Activated T-cell treated with anti-CD3 and anti-CD28 coated beads, Interleukin-2, amount 50 U/mL, for 24 hours (primary cell): ENCODE measurements at places on chromosomes 13 and 19.

GRCh38 chr13:112765731-112766130, 75.9 kb downstream of the ATP11A start:
- no peak for DNase-seq

- no peak for DNase-seq
Measured at GRCh38 chr13:60509601-60510386, 112.8 kb downstream of the TDRD3 start.

- DNase-seq, result no peak
Measured at GRCh38 chr13:103351035-103351828, 285.0 kb upstream of the SLC10A2 start.

DNA sequence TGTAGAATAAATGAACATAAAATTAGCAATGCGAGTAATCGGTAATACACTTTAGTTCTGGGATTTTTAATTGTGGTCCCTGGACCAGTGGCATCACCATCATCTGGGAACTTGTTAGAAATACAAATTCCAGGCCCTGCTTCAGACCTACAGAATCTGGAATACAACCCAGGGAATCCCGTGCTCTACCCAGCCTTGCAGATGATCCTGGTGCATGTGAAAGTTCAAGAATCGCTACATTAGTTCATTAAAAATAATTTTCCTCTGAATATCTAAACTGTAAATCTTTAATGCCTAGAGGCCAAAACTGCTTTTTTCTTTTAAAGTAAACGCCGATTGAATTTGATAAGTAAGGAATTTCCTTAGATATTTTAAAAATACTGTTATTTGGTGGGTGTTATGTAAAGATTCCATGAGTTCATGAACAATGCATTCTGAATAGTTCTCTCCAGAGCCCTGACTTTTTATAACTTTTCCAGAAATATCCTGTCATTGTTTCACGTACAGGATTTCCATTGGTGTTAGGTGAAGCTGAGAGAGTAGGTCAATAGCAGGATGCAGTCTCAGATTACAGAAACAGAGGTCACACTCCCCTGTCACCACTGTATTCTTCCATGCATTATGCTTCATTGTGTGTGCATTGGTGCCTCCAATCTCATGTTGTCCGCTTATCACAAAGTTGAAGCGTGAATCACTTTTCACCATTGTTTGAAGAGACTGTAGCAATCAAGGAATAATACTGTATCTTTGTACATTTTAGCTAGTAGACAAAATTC, 596.5 kb upstream of the KLF12 start:
- no peak for DNase-seq

DNA sequence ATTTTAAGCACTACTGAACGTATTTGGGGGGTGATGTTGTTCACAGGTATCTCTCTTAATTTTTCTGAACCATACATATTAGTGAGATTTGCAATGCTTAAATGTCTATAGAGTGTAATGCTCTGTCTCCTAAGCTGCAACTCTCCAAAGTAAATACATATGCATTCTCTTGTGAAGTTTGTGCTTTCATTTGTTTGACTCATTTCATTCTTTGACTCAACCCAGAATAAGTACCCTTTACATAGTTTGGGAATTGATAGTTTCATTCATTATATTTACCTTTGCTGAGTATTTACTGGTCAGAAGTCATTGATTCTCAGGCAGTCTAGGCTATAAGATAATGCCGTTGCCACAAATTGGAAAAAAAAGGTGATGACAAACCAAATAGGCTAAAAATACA, 406.9 kb downstream of the FGF9 start:
- DNase-seq, result no peak

GRCh38 chr13:98223741-98224140, 46.7 kb upstream of the RNF113B start:
- DNase-seq, result no peak

DNA sequence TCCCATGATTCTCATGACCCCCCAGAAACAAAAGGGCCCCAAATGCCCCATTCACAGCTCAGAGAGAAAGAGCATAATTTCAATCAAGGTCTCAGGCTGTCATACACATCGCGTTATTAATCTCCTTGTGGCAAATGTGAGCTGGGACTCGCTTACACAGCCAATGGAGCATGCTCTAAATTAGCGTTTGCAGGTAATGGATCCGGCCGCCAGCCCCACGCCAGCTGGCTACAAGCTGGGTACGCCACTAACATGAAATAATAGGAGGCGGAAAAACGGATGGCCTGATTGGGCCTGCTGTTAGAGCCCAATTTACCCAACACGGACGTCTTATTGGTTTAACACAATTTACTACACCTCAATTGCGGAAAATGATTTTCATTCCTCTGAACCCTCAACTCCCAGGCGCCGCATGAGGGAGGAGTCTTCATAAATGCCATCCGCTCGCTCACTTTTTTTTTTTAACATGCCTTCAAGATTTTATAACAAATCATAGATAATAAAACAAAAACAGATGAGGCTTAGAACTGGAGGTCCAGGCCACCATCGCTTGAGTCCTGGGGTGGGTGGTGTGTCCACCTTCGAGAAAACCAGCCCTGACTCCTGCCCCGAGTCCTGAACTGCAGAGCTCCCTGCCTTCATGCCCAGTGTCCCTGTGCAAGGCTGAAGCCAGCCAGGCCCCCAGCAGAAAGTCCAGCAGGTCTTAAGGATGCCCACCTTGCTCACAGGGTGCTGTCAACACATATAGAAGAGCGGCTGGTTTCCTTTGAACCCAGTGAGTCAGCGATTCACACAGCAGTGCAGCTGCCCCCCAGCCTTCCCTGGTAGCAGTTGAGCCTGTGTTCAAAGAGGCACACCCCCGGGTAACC, 62.1 kb downstream of the PEPD start:
- DNase-seq, result peak; percentile 12

- DNase-seq, result no peak
Measured at GRCh38 chr13:77544355-77544754, 8.8 kb downstream of the SCEL start.

GRCh38 chr19:35785339-35785627, 9.9 kb downstream of the ARHGAP33 start:
- DNase-seq, result no peak

- no peak for DNase-seq
Measured at GRCh38 chr19:49713236-49713845, 22.4 kb downstream of the CPT1C start.

DNA sequence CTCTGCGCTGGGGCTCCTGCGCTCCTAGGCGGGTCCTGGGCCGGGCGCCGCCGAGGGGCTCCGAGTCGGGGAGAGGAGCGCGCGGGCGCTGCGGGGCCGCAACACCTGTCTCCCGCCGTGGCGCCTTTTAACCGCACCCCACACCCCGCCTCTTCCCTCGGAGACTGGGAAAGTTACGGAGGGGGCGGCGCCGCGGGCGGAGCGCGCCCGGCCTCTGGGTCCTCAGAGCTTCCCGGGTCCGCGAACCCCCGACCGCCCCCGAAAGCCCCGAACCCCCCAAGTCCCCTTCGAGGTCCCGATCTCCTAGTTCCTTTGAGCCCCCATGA, at the start of gene GJB2:
Gene GJB2 (minus strand): TSS at position 103 of the 326 bp plus-strand sequence. CDS start 3,357 bp downstream, outside the sequence.
- DNase-seq, result no peak

- no peak for DNase-seq
Measured at GRCh38 chr13:25267715-25268114, 19.6 kb downstream of the MTMR6 start.

GRCh38 chr13:53066411-53066810, 37.8 kb downstream of the OLFM4 start:
- no peak for DNase-seq

- no peak for DNase-seq
Measured at GRCh38 chr19:5134691-5135090, 165.8 kb downstream of the KDM4B start.

- DNase-seq, result no peak
Measured at GRCh38 chr13:99265821-99266426, 7.7 kb upstream of the GPR18 start.

- no peak for DNase-seq
Measured at GRCh38 chr13:51769455-51770127, 34.4 kb downstream of the DHRS12 start.

DNA sequence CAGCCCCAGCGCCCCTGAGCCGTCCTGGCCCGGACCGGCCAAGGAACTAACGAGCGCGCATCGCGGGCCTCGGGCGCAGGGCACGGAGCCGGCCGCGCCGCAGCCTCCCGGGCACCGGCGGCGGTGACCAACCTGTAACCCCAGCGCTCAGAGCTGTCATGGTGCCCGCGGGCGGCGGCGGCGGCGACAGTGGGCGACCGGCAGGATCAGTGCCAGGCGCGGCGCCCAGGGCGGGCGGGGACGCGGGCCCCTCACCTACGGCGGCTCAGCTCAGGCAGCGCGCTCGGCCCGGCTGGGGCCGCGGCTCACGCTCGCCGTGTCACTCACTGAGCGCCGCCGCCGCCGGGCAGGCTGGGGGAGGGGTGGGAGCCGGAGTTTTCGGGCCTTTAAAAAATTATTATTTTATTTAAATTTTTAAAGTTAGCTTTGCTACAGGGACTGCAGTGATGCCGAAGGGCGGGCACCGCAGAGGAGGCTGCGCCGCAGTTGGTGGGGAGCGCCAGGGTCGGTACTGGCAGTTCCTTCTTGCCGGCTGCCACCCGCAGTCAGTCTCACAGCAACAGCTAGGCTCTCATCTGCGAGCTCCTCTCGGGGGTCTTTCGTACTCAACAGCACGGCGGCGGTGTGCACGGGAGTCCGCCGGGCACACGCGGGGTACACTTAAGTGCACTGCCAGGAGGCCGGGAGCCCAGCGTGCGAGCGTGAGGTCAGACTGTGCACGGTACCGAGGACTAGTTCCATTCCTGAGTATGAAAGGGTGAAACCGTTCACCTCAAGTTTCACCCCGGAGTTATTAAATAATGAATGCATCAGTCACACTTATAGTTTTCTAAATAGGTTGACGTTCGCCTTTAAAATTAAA, at the start of gene NALCN:
Gene NALCN (minus strand): TSS at position 328 of the 862 bp plus-strand sequence. CDS start 17,382 bp downstream, outside the sequence.
- no peak for DNase-seq

DNA sequence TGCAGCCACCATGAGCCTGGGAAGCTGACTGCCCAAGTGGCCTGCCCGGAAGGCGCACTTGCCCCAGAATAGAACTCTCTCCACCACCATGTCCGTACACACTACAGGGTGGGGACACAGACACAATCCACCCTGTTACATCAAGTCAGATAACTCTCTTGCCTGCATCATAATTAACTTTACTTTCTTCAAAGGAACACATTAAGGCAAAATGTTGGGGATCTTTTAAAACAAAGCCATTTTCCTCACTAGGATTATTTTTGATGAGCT, 23.3 kb upstream of the VSTM2B start:
- DNase-seq, result no peak

GRCh38 chr13:110136660-110137585, 170.0 kb downstream of the COL4A1 start:
- DNase-seq, result no peak

DNA sequence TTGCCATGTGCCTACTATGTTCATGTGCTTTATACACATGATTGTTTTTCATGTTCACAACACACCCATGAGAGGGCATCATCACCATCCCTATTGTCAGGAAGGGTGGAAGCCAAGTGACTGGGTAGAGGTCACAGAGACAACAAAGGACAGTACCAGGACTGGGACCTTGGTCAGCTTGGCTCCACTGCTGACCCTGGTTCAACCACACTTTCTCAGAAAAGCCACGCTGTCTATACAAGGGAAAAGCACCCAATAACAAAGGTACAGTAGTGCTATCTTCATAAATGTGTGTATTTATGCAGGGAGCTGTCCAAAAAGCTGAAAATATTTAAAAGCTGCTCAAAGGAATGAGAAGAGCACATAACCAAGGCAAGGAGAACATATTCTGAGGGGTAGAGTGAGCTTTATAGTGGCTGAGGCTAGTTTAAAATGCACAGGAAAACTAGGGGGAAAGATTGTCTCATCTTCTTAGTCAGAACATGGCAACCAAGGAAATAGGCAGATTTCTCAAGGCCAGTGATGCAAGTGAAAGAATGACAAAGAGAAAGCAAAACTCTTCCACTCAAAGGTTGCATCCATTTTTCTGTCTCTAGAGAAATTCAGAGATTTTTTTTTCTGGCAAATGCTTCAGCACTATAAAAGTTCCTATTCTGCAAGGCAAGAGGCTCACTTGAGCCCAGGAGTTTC, 415.0 kb downstream of the FOXO1 start:
- DNase-seq, result peak; percentile 44

GRCh38 chr13:24640752-24641151, 39.5 kb upstream of the ATP12A start:
- DNase-seq, result no peak

DNA sequence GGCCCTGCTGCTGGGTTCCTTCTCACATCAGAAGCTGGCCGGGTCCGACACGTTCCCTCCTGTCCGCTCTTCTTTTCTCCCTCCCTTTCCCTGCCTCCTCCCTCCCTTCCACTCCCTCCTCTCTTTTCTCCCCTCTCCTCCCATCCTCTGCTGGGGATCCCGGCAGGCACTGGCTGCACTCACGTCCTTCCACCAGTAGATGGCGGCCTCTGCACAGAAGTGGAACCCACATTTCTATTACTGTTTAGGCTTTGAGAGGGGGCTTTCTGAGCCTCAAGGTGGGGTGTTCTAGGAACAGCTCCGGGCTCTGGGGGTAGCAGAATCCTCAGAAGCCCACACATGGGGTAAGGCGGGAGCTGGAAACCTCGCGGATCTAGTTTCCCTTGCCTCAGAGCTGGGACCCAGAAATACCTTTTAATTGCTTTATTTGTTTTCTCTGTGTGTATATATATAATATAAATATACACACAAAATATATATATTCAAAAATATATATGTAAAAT, 294.2 kb downstream of the ZNF536 start:
- peak; percentile 60 for DNase-seq

GRCh38 chr13:80454245-80454644, 113.3 kb upstream of the SPRY2 start:
- DNase-seq, result no peak

DNA sequence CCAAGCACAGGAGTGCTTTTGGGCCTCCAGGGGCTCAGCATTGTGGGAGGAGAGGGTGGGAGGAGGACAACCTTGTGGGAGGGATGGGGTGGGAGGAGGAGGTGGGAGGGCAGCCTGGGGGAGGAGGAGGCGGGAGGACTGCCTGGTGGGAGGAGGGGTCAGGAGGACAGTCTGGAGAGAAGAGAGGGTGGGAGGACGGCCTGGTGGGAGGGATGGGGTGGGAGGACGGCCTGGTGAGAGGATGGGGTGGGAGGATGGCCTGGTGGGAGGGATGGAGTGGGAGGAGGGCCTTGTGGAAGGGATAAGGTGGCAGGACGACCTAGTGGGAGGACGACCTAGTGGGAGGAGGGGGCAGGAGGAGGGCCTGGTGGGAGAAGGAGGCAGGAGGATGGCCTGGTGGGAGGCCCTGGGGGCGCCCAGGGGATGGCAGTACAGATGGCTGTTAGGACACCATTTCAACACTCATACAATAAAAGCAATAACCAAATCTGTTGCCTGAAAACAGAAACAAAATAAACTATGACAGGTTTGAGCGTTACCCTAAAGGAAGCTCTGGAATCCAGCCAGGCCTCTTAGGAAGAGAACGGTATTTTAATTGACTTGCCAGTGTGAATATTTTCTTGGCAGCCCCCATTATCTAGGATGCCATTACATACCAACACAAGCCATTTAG, 63.7 kb downstream of the CRYL1 start:
- no peak for DNase-seq

DNA sequence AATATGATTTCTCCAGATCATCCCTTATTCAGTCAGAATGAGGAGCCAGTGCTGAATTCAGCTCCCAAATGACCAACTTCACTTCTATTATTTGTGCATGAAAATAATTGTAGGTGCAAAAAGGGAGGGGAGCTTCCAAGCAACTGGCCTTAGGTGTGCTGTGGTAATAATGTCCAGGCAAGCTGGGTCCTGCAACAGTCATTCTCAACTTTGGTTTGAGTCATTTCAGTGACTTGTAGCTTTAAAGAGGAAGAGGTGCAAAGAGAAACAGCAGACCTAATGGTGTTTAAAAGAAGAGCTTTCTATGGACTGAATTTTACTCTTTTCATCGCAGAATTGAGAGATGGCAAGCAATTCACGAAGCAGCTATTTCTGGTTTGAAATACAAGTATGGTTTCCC, 29.2 kb upstream of the FGF9 start:
- DNase-seq, result no peak
